ENCODE measurements at places on chromosomes 13 and 19. TPM values are rescaled to one million over a fixed set of nuclear protein-coding genes. Genes with fewer than 3 reads are reported as not detected.

The ZNF780A gene
- total RNA-seq: 11.9 TPM

The ZNF468 gene
- total RNA-seq: 12.5 TPM

The FAM83E gene
- total RNA-seq: 0.67 TPM

The PVR gene
- total RNA-seq: 55.8 TPM

The TTYH1 gene
- total RNA-seq: not detected

The CGB8 gene
- total RNA-seq: not detected

The EDDM13 gene
- 2.5 TPM for total RNA-seq

The NAPA gene
- 71.7 TPM for total RNA-seq

The ZNF66 gene
- 2.6 TPM for total RNA-seq

The SULT2B1 gene
- total RNA-seq: 1.0 TPM

The OR7D2 gene
- total RNA-seq: not detected

The NTF4 gene
- total RNA-seq: 11.7 TPM

The PRR22 gene
- 2.0 TPM for total RNA-seq

The GSX1 gene
- not detected for total RNA-seq

The CGB3 gene
- total RNA-seq: not detected

The VSTM2B gene
- total RNA-seq: not detected

The IL17D gene
- 0.07 TPM for total RNA-seq

The SELENOV gene
- total RNA-seq: not detected

The ATP7B gene
- total RNA-seq: 3.4 TPM

The ZNF444 gene
- total RNA-seq: 10.8 TPM

The CYP4F8 gene
- not detected for total RNA-seq

The SOHLH2 gene
- total RNA-seq: not detected

The RETN gene
- not detected for total RNA-seq

The SYCN gene
- not detected for total RNA-seq

The CEACAM16 gene
- total RNA-seq: not detected

The ZNF776 gene
- total RNA-seq: 7.0 TPM

The ZNF235 gene
- 3.2 TPM for total RNA-seq

The SLC15A1 gene
- total RNA-seq: not detected

The CAPNS1 gene
- 741 TPM for total RNA-seq

The DCAF15 gene
- total RNA-seq: 32.6 TPM

The TMEM161A gene
- total RNA-seq: 30.1 TPM

The ZNF99 gene
- not detected for total RNA-seq

The C1QTNF9B gene
- total RNA-seq: not detected

The CBY2 gene
- not detected for total RNA-seq

The C19orf12 gene
- total RNA-seq: 13.8 TPM

The VSTM1 gene
- not detected for total RNA-seq

The POU4F1 gene
- not detected for total RNA-seq

The PBX4 gene
- total RNA-seq: 2.3 TPM

The CGB1 gene
- not detected for total RNA-seq

The IFI30 gene
- 22.0 TPM for total RNA-seq

The DCT gene
- total RNA-seq: not detected

The FUT6 gene
- total RNA-seq: not detected

The PROSER1 gene
- total RNA-seq: 20.1 TPM

The TMPRSS9 gene
- total RNA-seq: not detected

The MEDAG gene
- total RNA-seq: not detected

The ZNF208 gene
- total RNA-seq: 1.4 TPM

The C5AR1 gene
- 0.04 TPM for total RNA-seq

The FAM216B gene
- total RNA-seq: not detected

Measured in foreskin keratinocyte (primary cell).